ENCODE measurements at places on chromosomes 12 and 14. TPM values are rescaled to one million over a fixed set of nuclear protein-coding genes. Genes with fewer than 3 reads are reported as not detected.

The SPIC gene
- not detected for total RNA-seq

The LEMD3 gene
- total RNA-seq = 16.2 TPM

The CIROP gene
- 4.6 TPM for total RNA-seq

The NPFF gene
- total RNA-seq = not detected

The SELPLG gene
- total RNA-seq = 1.5 TPM

The TAS2R42 gene
- not detected for total RNA-seq

The RNASE3 gene
- total RNA-seq = 0.16 TPM

The PRPH gene
- 0.95 TPM for total RNA-seq

The CEP170B gene
- 7.1 TPM for total RNA-seq

The PPTC7 gene
- 5.4 TPM for total RNA-seq

The GZMB gene
- total RNA-seq = not detected

The FGF23 gene
- total RNA-seq = not detected

The PLEKHG7 gene
- not detected for total RNA-seq

The RPGRIP1 gene
- total RNA-seq = not detected

The PDZRN4 gene
- total RNA-seq = not detected

The SEL1L gene
- total RNA-seq = 72.0 TPM

The GPR137C gene
- total RNA-seq = 0.79 TPM

The CELA1 gene
- not detected for total RNA-seq

The RNASE7 gene
- not detected for total RNA-seq

The SYT1 gene
- total RNA-seq = 10.1 TPM

The MYBPC1 gene
- total RNA-seq = not detected

The C12orf60 gene
- total RNA-seq = 1.2 TPM

The LPAR5 gene
- not detected for total RNA-seq

The CPNE6 gene
- total RNA-seq = not detected

The ZBTB39 gene
- total RNA-seq = 2.7 TPM

The SDS gene
- total RNA-seq = 0.16 TPM

The RD3L gene
- total RNA-seq = not detected

The TSPAN19 gene
- 0.16 TPM for total RNA-seq

The ARMH4 gene
- total RNA-seq = 3.0 TPM

The TBX3 gene
- 20.5 TPM for total RNA-seq

The PMEL gene
- 1.3 TPM for total RNA-seq

The ANO2 gene
- not detected for total RNA-seq

The PRH2 gene
- 0.63 TPM for total RNA-seq

The VSIG10 gene
- total RNA-seq = 15.3 TPM

The GYS2 gene
- not detected for total RNA-seq

The DNAJC22 gene
- 0.43 TPM for total RNA-seq

The KERA gene
- total RNA-seq = not detected
